ENCODE measurements at places on chromosomes 12 and 14.

DNA sequence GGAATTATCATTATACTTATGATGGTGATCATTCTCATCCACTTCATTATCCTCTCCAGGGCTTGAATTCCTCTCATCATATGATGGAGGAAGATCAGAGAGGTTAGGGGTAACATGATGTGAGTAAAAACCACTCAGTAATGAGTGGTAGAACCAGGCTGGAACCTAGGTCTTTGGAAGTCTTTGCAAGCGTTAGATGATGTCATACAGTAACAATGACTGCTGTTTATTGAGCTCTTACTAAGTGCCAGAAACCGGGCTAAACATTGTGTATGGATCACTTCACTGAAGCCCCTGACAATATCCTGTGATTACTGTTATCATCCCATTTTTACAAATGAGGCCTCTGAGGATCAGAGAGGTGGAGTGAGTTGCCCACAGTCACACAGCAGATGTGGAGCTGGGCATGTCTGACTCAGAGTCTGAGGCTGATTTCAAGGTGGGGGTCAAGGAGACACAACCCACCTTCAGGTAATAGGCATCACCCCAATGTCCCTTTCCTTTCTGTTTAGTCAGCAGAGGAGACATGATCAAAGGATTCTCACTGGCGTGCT lies 19.5 kb downstream of the WSCD2 start:
- no peaks in the 10 kb centered on the region for H3K36me3 ChIP-seq
- H3K27ac ChIP-seq: no peak overlapping the region
- no peak overlapping the region for H3K4me3 ChIP-seq
- DNase-seq: no peak

DNA sequence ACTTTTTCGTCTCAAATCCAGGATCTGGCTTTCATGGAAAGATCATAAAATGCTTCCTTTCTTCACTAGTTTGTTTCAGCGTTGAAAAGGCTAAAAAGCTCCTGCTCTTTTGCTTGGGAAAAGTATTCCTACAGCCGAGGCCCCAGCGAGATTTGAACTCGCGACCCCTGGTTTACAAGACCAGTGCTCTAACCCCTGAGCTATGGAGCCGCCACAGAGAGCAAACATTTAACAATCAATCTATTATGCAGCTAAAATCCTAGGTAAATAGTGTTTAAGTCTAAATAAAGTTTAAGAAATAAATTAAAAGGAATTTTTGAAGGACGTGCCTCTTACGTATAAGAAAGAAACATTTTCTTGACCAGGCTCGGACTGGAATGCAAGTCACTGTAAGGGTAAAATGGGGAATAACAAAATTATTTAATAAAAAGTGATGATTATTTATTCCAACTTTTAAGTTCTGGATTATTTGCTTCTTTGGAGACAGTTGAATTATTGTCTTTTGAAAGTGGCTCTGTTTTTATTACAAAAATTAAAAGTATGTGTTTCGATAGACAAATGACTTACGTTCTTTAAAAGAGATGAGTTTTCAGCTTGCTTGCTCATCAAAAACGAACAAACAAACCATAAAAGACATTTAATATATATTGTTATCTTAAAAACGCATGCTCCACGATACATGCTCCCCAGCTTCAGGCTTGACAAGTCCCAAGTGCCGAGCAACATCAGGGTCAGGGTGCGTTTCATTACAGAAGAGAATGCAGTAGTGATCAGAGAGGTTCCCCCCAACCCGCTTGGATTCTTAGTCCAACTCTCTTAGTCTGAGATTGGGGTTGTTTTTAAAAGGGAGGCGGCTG lies 10.2 kb downstream of the OR6S1 start:
- no peaks in the 10 kb centered on the region for H3K36me3 ChIP-seq
- peak overlapping the region; percentile 77 for H3K4me3 ChIP-seq
- peak; percentile 61 for DNase-seq
- peaks cover 41% of the 10 kb centered on the region for H3K4me1 ChIP-seq

DNA sequence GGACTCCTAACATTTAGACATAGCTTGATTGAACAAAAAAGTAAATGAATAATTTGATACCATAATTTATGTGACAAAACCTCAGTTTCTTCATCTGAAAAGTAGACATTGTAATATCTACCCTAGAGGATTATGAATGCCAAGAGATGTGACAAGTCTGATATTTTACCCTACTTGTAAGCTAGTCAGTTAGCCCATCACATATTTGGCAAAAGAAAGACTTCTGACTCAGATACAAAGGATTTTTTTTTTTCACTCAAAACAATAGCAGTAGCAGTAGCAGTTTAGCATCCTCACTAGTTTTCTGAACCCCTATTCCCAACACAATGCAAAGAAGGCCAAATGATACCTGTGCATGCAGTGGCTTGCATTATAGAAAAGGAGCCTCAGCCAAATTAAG lies 377.3 kb upstream of the E2F7 start:
- H3K36me3 ChIP-seq: no peaks in the 10 kb centered on the region
- DNase-seq: no peak
- no peak overlapping the region for H3K27ac ChIP-seq
- no peak overlapping the region for H3K4me3 ChIP-seq
- peaks cover 6% of the 10 kb centered on the region for H3K4me1 ChIP-seq
- H3K27me3 ChIP-seq: peaks cover 14% of the 10 kb centered on the region

DNA sequence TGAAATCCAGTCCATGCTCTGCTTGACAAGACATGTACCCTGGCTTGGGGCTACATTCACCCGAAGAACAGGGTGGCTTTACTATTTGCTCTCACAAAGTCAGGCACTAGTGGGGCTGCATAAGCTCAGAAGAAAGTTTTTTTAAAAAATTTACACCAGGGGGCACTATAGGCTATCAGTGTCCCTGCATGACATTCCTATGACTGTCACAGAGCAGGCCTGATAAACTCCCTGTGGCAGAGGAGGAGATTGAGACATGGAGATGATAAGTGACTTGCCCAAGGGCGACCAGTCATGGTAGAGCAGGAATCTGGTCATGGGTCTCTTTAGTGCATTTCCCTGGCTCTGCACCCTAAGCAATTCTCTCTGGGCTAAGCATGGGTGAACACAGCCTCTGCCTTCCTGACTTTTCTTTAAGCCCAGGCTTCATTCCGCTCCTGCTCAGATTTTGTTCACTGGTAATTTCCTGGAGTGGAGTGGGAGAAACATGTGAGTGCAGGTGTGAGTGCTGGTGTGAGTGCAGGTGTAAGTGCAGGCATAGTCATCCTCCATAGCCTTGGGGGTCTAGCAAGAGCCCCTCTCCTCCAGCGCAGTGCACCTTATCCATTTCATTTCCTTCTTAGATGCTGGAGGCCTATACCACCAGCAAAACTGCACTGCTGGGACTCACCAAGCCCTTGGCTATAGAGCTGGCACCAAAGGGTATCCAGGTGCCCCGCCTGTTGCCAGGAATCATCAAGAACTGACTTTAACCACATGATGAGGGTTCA lies 91.6 kb downstream of the DHRS2 start:
- no peak overlapping the region for H3K27ac ChIP-seq
- H3K27me3 ChIP-seq: no peaks in the 10 kb centered on the region
- H3K4me1 ChIP-seq: no peaks in the 10 kb centered on the region
- H3K36me3 ChIP-seq: no peaks in the 10 kb centered on the region
- H3K4me3 ChIP-seq: no peak overlapping the region

DNA sequence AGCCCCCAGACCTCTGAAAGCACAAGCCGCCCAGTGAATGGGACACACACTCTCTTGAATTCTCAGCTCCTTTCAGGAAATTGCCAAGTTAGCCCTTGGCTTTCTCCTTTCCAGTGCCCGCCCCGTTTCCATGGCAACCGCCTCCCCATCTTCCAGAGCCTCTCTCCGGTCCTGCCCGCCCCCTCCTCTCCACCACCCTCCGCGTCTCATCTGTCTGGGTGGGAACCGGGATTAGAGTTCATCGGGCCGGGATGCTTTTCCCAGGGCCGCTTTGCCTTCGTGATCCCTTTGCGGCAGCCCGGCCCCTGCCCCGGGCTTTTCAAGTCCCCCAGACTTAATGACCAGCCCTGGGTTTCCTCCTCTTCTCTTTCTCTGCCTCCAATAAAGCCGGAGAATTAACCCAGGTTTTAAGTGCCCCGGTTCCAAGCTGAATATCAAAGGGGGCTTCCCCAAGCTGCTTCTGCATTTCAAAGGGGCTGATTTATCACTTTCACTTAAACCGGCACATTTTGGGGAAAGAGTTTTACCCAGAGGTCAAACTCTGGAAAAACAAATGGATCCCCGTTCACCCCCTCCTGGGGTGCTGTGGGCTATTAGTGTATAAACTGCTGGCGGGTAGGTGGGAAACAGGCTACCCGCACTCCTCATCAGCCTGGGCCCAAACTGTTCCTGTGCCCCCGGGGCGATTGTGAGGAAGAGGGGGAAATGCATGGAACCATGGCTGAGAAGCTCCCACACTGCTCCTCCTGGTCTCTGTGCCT lies 101.7 kb downstream of the ZFP36L1 start:
- peaks cover 67% of the 10 kb centered on the region for H3K4me1 ChIP-seq
- no peaks in the 10 kb centered on the region for H3K27me3 ChIP-seq
- peak overlapping the region; percentile 34 for H3K27ac ChIP-seq
- no peak overlapping the region for H3K4me3 ChIP-seq
- no peak for DNase-seq

- H3K4me3 ChIP-seq: no peak overlapping the region
- no peaks in the 10 kb centered on the region for H3K36me3 ChIP-seq
- peak; percentile 34 for DNase-seq
- H3K27ac ChIP-seq: no peak overlapping the region
These were observed 116.3 kb upstream of the VASH1 start for GRCh38 chr14:76644855-76645518.

DNA sequence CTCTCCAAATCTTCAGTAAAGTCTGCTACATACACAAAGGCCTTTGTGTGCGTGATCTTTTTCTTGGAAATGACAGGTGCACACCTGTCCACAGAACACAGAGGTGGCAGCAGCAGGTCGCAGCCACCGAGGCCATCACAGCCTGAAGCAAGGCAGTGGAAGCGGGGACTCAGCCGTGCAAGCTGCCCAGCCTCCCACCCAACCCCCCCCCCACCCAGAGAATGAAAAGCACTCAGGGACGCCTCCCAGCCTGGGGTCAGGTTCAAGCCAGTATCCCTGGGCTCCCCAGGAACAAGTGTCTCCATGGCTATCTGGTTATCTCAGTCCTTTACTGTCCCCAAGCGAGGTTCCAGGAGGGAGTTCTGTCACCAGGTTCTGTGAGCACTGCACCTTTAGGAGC lies 31.2 kb upstream of the TSPAN9 start:
- no peak overlapping the region for H3K27ac ChIP-seq
- H3K4me3 ChIP-seq: no peak overlapping the region
- no peak for DNase-seq
- no peaks in the 10 kb centered on the region for H3K36me3 ChIP-seq
- peaks cover 3% of the 10 kb centered on the region for H3K4me1 ChIP-seq

DNA sequence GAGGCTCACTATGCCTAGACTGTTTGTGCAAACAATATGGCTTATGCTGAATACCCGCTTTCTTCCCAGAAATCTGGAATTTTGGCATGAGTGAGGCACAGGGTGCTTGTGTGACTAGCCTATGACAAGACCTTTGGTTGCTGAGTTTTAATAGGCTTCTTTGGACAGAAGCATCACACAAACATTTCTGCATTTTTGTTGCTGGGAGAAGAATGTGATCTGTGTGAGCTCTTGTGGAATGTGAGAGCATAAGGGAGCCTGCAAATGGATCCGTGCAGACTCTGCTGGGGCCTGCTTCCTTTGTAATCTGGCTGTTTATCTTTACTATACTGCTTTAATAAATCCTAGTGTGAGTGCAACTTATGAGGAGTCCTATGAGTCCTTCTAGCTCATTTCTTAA lies 83.0 kb upstream of the ZDHHC17 start:
- peaks cover 19% of the 10 kb centered on the region for H3K4me1 ChIP-seq
- no peaks in the 10 kb centered on the region for H3K27me3 ChIP-seq
- no peak overlapping the region for H3K4me3 ChIP-seq
- peak overlapping the region; percentile 81 for H3K27ac ChIP-seq

DNA sequence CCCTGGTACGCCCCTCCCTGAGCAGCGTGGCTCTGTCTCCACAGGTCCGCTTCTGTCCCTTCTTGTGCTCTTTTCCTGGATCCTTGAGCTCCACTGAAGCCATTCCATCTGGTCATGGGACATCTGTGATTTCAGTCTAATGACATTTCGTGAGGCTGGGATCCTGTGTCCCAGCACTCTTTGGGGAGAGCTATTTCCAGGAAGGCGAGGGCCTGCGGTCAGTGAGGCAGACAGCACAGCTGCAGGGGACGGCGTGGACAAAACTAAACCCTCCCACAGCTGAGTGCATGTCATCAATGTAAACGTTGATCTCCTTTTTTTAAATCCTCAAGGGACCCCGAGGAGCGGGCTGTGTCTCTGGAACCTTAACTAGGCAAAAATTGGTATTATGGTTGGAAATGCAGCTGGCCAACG lies 127.7 kb downstream of the DACT1 start:
- H3K27ac ChIP-seq: peak overlapping the region; percentile 90
- peak overlapping the region; percentile 5 for H3K4me3 ChIP-seq
- H3K27me3 ChIP-seq: no peaks in the 10 kb centered on the region
- H3K36me3 ChIP-seq: no peaks in the 10 kb centered on the region
- no peak for DNase-seq

DNA sequence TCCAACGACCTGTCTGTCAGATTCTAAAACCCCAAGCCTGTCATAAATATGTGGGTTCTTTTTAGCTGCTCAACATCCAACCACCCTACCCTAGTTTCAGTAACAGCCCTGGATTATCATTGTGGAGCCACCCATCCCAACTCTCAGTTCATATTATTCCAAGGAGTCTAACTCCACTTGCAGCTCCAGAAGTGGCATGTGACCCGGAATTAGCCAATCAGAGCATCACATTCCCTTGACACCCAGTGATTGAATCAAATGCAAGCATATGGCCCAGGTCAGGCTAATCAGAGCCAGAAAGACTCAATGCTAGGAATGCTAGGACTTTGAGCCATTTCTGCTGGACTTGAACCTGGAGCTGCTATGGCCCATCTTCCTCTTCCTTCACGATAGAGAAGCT lies 17.1 kb upstream of the HSP90B1 start:
- no peak overlapping the region for H3K27ac ChIP-seq
- peaks cover 13% of the 10 kb centered on the region for H3K4me1 ChIP-seq
- no peak for DNase-seq
- H3K36me3 ChIP-seq: peaks cover 4% of the 10 kb centered on the region
- H3K4me3 ChIP-seq: no peak overlapping the region
- no peaks in the 10 kb centered on the region for H3K27me3 ChIP-seq

DNA sequence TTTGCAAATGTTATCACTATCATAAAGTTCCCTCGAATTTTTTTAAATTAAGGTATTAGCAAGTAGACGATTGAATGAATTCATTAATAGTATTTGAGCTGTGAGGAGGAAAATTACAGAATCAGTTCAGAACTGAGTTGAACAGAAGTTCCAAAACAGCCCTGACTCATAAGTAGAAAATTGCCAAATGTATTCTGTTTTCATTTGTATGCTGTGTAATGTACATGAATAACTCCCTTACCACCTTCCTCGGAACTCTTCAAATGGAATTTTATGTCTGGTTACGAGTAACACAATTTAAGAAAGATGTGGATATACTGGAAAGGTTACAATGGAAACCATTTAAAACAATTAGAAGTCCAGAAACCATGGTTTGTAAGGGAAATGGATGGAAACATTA lies 283.3 kb upstream of the FAR2 start:
- peak overlapping the region; percentile 17 for H3K27ac ChIP-seq
- H3K4me3 ChIP-seq: no peak overlapping the region
- peaks cover 39% of the 10 kb centered on the region for H3K4me1 ChIP-seq
- DNase-seq: no peak

- H3K27me3 ChIP-seq: peaks cover 7% of the 10 kb centered on the region
- DNase-seq: no peak
- no peak overlapping the region for H3K4me3 ChIP-seq
- H3K27ac ChIP-seq: no peak overlapping the region
- H3K36me3 ChIP-seq: no peaks in the 10 kb centered on the region
These were observed 139.5 kb upstream of the OTX2 start for GRCh38 chr14:56949828-56950227.
